ENCODE measurements at places on chromosomes 16 and 17. TPM values are rescaled to one million over a fixed set of nuclear protein-coding genes. Genes with fewer than 3 reads are reported as not detected.

NKD1 gene
- 1.1 TPM for total RNA-seq

GRIN2C gene
- total RNA-seq: 34.4 TPM

FAM171A2 gene
- total RNA-seq: 2.4 TPM

PABPN1L gene
- total RNA-seq: not detected

CD300H gene
- total RNA-seq: not detected

SLC35G6 gene
- not detected for total RNA-seq

SLC52A1 gene
- total RNA-seq: not detected

GRCh38 chr16:13743571-13743970 is 176.4 kb upstream of the ERCC4 start:
- DNase-seq: no peak
- no peaks in the 10 kb centered on the region for H3K36me3 ChIP-seq
- no peaks in the 10 kb centered on the region for H3K4me1 ChIP-seq
- H3K27ac ChIP-seq: no peak overlapping the region
- no peak overlapping the region for H3K4me3 ChIP-seq
- no peaks in the 10 kb centered on the region for H3K27me3 ChIP-seq

- H3K4me3 ChIP-seq: no peak overlapping the region
- no peak overlapping the region for H3K27ac ChIP-seq
- DNase-seq: no peak
- no peaks in the 10 kb centered on the region for H3K36me3 ChIP-seq
These were observed 35.5 kb downstream of the HS3ST3B1 start for GRCh38 chr17:14336418-14336817.

DNA sequence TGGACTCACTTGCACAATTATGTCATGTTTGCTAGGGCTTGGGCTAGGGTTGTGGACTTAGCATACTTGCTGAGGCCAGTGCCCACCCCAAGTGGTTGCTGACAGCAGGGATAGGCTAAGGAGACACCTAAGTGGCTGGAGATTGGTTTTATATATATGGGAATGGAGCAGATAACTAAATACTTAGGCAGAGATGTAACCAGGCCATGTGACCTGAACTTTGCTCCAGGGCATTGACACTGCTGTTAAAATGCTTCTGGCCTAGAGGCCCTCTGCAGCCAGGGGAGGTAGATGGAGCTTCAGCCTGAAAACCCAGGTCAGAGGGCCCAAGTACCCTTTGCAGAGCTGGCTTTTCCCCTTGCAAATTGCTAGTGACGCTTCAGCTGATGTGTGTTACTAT is 1.4 kb upstream of the ITGB3 start:
- H3K27ac ChIP-seq: no peak overlapping the region
- H3K36me3 ChIP-seq: no peaks in the 10 kb centered on the region
- H3K27me3 ChIP-seq: no peaks in the 10 kb centered on the region
- H3K4me3 ChIP-seq: no peak overlapping the region
- H3K4me1 ChIP-seq: peaks cover 21% of the 10 kb centered on the region

DNA sequence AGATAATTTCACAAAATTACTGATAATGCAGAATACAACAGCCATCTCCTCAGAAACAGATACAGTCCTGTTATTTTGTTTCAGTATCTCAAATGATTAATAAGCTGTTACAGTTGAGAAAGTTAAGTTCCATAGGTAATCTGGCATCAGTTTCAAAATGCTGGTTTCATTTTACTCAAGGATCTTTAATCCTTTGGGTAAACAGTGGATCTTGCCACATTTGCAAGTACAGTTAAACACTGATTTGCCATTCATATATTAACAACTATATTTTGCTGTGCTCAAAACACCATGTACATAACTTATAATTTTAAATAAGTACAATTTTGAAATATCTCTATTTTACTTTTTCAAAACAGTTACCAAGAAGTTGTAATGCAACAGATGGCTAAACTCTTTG is 31.2 kb downstream of the RPGRIP1L start:
- H3K27ac ChIP-seq: no peak overlapping the region
- no peaks in the 10 kb centered on the region for H3K4me1 ChIP-seq
- no peaks in the 10 kb centered on the region for H3K36me3 ChIP-seq

DNA sequence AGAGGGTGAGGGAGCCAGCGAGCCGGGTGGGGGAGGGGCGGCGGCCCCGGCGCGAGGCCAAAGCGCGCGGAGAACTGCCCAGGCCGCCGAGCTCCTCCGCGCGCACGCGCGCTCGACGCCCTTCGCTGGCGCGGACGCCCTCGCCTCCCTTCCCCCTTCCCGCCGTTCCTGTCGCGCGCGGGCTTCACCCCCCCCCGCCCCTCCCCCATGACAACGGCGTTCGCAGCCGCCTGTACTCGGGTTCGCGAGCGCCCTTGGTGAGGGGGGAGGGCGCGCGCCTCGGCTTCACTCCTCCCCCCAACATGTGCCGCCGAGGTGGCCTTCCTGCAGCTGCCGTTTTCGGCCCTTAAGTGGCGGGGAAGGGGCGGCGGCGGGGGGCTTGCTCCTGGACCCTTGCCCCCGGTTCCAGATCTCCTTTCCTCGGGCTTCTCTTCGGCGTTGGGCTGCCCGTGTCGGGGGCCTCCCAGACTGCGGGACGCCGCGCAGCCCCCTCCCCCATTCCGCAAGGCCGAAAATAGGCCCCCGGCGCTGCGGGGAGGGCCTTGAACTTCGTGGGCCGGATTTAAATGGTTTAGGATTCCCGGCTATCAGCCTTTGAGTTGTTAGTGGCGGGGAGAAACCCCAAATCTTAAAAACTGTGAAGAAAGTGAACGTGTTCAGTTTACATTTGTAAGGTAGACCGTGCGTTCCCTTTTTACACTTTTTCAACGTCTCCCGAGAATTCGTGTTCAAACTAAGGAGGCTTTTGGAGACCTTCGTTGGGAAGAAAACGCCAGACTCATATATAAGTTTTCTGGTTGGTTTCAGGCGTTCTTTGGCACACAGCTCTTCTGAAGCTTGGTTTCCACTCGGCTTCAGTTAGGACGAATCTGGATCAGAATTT is 653 bp downstream of the SRRM2 start:
- peak; percentile 78 for DNase-seq
- H3K27ac ChIP-seq: peak overlapping the region; percentile 100
- H3K4me3 ChIP-seq: peak overlapping the region; percentile 98
- peaks cover 14% of the 10 kb centered on the region for H3K36me3 ChIP-seq
- no peaks in the 10 kb centered on the region for H3K27me3 ChIP-seq

DNA sequence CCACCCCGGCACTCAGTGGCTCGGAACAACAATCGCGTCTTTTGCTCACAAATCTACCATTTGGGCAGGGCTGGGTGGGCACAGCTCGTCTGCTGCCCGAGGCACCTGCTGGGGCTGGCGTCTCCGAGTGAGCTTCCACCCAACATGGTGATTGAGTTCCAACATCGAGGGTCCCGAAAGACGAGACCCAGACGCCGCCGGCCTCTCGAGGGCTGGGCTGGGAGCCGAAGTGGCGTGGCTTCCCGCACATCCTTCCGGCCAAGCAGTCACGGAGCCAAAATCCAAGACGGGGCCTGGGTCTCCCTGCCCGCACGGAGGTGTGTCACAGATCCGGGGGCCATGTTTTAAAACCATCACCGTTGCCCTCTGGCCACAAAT is 7.5 kb upstream of the ZFPM1 start:
- DNase-seq: no peak
- no peaks in the 10 kb centered on the region for H3K36me3 ChIP-seq
- no peaks in the 10 kb centered on the region for H3K27me3 ChIP-seq

DNA sequence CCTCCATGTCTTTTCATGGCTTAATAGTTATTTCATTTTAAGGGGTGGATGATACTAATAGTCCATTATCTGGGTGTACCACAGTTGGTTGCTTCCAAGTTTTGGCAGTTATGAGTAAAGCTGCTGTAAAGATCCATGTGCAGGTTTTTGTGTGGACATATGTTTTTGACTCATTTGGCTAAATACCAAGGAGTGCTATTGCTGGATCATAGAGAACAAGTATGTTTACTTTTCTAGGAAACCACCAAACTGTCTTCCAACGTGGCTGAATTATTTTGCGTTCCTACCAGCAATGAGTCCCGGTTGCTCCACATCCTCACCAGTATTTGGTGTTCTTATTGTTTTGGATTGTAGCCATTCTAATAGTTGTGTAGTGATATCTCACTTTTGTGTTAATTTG is 181.9 kb downstream of the SPECC1 start:
- no peak overlapping the region for H3K4me3 ChIP-seq
- H3K4me1 ChIP-seq: no peaks in the 10 kb centered on the region
- no peaks in the 10 kb centered on the region for H3K36me3 ChIP-seq
- H3K27ac ChIP-seq: no peak overlapping the region

- no peak overlapping the region for H3K27ac ChIP-seq
- no peaks in the 10 kb centered on the region for H3K36me3 ChIP-seq
- H3K4me1 ChIP-seq: no peaks in the 10 kb centered on the region
- no peak overlapping the region for H3K4me3 ChIP-seq
These were observed 405.0 kb downstream of the SHISA9 start for GRCh38 chr16:13306161-13306995.

DNA sequence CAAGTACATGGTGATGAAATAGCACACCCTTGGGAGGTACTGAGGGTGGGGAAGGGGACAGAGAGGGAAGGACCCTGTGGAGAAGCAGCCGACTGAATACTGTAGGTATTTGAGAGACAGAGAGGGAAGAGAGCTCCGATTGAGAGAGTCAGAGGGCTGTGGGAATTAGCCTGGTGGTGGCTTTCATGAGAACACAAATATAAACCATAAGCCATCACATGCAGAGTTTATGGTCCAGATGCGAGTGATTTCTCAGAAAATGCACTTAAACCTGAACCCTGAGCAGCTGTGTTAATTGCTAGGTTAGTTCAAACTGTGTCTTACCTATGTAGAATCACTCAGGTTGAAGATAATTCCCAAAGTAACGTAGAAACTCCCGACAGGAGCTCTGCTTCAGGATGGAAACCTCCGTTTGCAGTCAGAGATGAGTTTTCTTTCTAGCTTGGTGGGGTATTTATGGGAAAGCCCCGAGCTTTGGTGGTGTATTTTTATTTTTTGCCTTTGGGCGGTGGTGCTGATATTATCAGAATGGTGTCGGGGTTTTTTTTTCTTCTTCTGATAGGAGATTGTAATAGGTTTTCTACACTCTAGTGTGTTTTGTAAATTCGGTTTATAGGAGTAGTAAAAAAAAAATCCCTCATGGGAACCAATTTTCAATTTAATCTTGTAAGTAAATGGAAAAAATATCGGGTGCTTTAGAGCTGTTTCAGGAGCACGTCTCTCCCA is 184.9 kb upstream of the CACNG5 start:
- no peaks in the 10 kb centered on the region for H3K27me3 ChIP-seq
- DNase-seq: no peak
- no peak overlapping the region for H3K27ac ChIP-seq
- no peaks in the 10 kb centered on the region for H3K36me3 ChIP-seq
- no peaks in the 10 kb centered on the region for H3K4me1 ChIP-seq

- peaks cover 54% of the 10 kb centered on the region for H3K4me1 ChIP-seq
- no peak for DNase-seq
- no peaks in the 10 kb centered on the region for H3K27me3 ChIP-seq
- no peaks in the 10 kb centered on the region for H3K36me3 ChIP-seq
- no peak overlapping the region for H3K4me3 ChIP-seq
These were observed 48.3 kb downstream of the CUEDC1 start for GRCh38 chr17:57906910-57907309.

GRCh38 chr17:12256380-12256995 is 235.8 kb downstream of the MAP2K4 start:
- no peak for DNase-seq
- no peaks in the 10 kb centered on the region for H3K27me3 ChIP-seq
- H3K36me3 ChIP-seq: no peaks in the 10 kb centered on the region
- peak overlapping the region; percentile 21 for H3K27ac ChIP-seq
- no peak overlapping the region for H3K4me3 ChIP-seq

- DNase-seq: no peak
- H3K27me3 ChIP-seq: no peaks in the 10 kb centered on the region
- no peaks in the 10 kb centered on the region for H3K4me1 ChIP-seq
- no peak overlapping the region for H3K27ac ChIP-seq
- H3K4me3 ChIP-seq: no peak overlapping the region
These were observed 1260.0 kb downstream of the CDH8 start for GRCh38 chr16:60776281-60776680.

DNA sequence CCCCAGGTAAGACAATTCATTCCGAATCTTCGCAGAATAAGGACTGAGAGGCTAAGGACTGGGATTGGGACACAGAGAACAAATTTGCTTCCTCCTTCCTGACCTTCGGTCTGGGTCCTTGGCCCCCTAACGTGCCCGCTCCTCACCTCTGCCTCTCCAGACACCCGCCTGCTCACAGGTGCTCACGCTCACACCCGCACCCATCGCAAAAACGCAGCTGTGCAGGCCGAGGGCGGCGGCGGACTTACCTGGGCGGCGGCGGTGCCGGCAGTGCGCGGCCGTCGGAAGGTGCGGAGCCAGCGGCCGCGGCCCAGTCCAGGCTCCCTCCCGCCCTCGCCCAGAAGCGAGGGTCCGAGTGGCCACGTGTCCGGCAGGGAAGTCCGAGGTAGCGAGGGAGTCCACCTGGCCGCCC is 7.1 kb upstream of the HOXB9 start:
- peaks cover 88% of the 10 kb centered on the region for H3K27me3 ChIP-seq
- no peak overlapping the region for H3K27ac ChIP-seq
- H3K4me1 ChIP-seq: peaks cover 9% of the 10 kb centered on the region
- no peak for DNase-seq

DNA sequence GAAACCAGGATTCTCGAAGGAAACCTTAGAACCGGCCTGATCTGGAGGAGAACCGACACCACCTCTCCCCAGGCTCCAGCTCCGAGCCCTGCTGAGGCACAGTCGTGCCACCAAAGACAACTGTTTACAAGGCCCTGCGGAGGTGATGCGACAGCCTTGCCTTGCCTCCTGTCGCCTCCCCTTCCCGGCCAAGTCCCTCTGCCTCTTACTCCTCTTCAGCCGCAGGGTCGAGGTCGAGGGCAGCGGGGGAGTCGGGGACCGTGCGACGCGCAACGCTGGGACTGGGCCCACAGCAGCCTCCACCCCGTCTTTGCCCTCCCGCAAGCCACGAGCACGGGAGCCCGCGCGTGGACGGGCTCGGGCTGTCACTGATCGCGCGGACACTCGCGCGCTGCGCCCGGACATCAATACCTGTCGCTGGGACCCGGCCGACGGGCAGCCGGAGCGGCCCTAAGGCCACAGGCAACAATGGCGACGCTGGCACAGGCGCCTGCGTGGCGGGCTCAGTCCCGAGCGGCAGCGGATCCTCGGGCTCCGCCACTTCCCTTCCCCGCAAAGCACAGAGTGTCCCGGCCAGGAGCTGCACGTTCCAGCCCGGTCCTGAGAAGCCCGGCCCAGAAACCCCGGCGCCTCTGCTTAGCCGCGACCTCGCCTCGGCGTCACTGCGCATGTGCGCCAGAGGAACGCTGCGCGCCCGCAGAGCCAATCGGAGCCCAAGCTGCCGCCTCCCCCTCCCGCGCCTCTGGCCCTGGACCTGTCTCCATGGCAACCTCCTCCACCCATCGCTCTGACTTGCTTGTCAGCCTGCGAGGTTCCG is at the start of gene ZNF287:
Gene ZNF287 (minus strand): TSS at position 664 of the 817 bp plus-strand sequence. CDS start 1,473 bp downstream, outside the sequence.
- peak; percentile 94 for DNase-seq
- no peaks in the 10 kb centered on the region for H3K27me3 ChIP-seq
- H3K4me1 ChIP-seq: peaks cover 11% of the 10 kb centered on the region
- peaks cover 11% of the 10 kb centered on the region for H3K36me3 ChIP-seq
- H3K4me3 ChIP-seq: peak within 1 kb of the TSS; percentile 84
- peak within 1 kb of the TSS; percentile 83 for H3K27ac ChIP-seq
